NCI-H2081 treated with DMSO at 0.1 percent for 48 hours (cell line): ENCODE measurements at places on chromosomes 7 and 10.

- no peak for DNase-seq
These were observed 12.4 kb downstream of the GNAT3 start for GRCh38 chr7:80499350-80499953.

- no peak for DNase-seq
These were observed 1073.0 kb downstream of the XPNPEP1 start for GRCh38 chr10:108850138-108850854.

DNA sequence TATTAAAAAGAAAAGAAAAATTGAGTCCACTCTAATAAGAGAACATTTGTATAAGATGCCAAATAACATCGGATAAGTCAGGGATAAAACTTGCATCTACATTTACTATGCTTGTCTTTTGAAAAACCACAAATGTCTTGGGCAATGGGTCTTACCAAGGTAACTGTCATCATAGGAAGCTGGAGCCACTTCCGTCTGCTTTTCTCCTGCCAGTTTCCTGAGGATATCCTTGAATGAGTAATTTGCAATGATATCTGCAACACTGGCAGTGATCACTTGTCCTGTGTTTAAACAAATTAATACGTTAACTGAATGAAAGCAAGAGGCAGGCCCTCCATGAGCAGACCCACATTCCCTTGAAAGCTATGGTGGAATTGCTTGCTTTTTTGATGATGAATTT is 47.3 kb downstream of the ITGA8 start:
- no peak for DNase-seq

- no peak for DNase-seq
These were observed 103.8 kb downstream of the PDGFA start for GRCh38 chr7:415646-416525.

DNA sequence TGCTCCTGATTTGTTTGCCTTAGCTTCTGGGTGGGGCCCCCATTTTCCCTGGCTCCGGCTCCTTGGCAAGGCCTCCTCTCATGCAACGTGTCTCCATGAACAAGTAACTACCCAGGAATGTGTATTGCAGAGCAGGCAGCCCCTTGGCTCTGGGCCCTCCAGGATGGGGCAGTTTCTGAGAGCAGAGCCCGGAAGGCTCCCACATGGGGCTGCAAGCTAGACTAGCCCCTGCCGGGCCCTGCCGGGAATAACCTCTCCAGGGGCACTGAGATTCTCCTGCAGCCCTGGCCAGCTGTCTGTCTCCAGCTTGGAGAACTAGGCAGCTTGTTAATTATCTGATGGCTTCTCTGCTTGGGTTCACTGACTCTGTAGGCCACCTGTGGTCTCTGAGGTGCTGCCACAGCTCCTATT is 184.0 kb upstream of the INHBA start:
- no peak for DNase-seq

DNA sequence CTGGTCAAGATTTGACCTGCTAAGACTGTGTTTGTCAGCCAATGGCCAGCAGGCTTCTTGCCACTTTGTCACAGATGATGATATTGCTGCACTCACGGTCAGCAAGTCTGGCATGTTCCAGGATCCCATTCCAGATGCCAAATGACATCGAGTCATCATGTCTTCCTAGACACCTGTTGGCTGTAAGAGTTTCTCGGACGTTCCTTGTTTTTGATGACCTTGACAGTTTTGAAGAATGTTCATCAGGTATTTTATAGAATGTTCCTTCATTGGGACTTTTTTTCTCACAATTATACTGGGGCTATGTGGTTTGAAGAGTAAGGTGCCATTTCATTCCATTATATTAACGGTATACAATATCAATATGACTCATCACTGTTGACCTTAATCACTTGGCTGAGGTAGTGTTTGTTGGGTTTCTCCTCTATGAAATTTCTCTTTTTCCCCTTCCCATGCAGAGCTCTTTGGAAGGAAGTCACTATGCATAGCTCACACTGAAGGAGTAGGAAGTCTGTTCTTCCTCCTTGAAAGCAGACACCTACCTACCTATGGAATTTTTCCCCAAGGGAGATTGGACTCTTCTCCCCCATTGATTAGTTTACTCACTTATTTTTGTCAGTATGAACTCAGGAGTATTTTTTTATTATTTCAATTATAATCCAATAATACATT is 31.6 kb downstream of the HECW1 start:
- no peak for DNase-seq

DNA sequence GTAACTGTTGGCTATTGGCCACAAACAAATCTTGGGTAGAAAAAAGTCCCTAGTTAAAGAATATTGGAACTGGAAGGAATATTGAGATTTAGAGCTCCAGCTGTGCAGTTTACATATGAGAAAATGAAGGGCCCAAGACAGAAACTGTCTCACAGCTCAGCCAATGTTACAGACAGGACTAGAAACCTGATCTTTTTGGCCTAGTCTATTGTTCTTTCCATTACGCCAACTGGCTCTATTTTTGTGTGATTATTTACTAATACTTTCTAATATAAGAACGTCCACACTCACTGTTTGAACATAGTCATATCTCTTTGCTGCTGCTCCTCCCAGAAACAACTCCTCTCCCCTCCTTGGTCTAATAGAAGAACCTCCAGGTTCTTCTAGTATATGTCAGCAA is 1.2 kb downstream of the WEE2 start:
- DNase-seq: no peak

GRCh38 chr10:132549371-132549770 is 11.8 kb downstream of the INPP5A start:
- no peak for DNase-seq

- DNase-seq: no peak
These were observed 46.2 kb downstream of the FAM53B start for GRCh38 chr10:124697837-124698544.

GRCh38 chr7:122155566-122155965 is 11.5 kb upstream of the AASS start:
- no peak for DNase-seq

- no peak for DNase-seq
These were observed 120.4 kb downstream of the ZMIZ1 start for GRCh38 chr10:79189181-79189580.

GRCh38 chr7:32061346-32061745 is 8.9 kb downstream of the PDE1C start:
- DNase-seq: no peak

DNA sequence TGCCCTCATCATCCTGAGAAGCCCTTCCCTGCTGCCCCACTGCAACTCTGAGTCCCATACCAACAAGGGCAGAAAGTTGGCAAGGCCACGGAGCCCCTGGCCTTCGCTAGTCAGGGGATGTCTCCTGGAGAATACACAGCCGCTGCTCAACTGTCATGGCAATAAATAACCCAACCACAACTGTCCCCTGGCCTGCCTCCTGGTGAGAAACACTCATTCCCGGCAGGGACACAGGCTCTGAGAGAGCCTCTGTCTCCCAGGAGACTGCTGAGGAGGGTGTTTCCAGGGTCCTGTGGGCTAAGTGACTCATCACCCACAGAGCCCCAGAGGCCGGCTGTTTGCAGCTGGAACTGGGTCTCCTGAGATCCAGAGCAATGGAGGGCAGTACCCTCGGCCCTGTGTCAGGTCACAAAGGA is 354.1 kb downstream of the TNS3 start:
- no peak for DNase-seq

GRCh38 chr7:17651863-17652385 is 288.4 kb downstream of the SNX13 start:
- no peak for DNase-seq

- no peak for DNase-seq
These were observed 52.8 kb downstream of the DLG5 start for GRCh38 chr10:77873536-77874380.

GRCh38 chr7:151520419-151521261 is 945 bp upstream of the RHEB start:
- DNase-seq: no peak

- DNase-seq: peak; percentile 81
These were observed at the start of gene AGMO for GRCh38 chr7:15561835-15562234. Gene AGMO, minus strand, starts transcription at chr7:15562015.

- no peak for DNase-seq
These were observed 389.0 kb upstream of the SORCS1 start for GRCh38 chr10:107553470-107553869.

DNA sequence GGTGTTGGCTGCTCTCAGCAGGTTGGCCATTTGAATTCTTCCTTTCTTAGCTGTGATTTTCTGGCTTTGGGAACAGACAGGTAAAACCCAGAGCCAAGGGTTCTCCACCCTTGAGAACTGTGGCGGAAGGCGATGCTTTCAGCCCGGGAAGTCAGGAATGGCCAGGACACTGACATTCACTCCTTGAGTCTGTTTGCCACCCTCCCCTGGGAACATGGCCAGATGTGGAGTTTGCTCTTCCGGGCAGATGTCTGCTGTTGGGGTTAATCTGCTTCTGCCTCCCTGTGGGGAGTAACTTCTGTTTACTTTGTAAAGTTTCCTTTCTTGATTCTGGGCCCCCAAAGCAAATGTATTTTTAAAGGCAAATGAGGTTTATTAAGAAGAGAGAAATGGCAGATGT is 17.7 kb downstream of the GATA3 start:
- no peak for DNase-seq

DNA sequence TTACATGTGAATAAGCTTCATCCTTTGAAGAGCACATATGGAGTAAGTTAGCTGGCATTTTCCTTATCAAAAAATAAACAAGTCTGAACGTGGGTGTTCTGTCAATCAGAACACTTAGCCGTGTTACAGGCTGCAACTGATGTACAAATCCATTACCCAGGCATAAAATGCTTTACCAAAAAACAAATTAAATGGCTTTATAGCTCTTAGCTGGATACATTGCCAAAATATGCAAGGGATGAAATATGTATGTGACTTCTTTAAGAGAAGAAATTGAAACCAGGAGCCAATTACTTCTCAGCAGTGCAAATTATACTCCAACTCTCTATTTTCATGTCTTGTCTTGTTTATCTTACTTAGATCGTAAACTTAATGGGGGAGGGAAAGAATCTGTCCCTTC is 214.8 kb downstream of the DGKB start:
- DNase-seq: no peak

DNA sequence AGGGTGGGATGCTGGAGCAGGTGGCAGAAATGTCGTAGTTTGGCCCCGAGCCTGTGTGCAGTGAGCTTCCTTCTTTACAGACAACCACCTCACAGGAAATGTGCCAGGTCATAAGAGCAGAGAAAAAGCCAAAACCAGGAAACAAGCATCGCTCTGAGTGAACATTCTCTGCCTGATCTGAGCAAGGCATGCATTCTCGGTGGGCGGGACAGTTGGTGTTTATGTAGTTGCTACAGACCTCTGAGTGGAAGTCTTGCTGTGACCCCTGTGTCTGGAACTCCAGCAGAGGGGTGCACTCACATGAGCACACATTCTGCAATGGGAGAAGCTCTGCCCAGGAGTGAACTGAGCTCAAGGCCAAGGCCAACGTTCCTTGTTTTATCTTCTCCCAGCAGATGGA is 230.1 kb downstream of the TCERG1L start:
- no peak for DNase-seq

- DNase-seq: no peak
These were observed 120.7 kb downstream of the TRRAP start for GRCh38 chr7:98998821-98999725.

- DNase-seq: no peak
These were observed 229.5 kb downstream of the BICC1 start for GRCh38 chr10:58742141-58742540.

DNA sequence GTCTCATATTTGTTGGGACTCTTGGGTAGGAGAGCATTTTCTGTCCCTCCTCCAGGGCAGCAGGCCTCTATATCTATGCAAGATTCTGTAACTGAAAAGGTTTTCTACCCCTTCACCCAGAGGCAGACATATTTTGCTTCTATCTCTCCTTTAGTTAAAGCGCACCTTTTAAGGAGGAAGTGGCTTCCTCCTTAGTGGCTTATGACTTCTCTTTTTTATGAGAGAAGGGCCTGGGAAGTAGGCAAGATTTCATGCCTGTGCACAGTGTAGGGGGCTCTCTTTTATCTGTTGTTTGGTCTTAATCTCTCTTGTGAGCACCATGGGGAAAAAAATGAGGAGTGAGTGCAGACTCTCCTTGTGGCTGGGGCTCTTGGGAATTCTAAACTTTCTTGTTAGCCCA is 122.1 kb downstream of the LRMDA start:
- no peak for DNase-seq

DNA sequence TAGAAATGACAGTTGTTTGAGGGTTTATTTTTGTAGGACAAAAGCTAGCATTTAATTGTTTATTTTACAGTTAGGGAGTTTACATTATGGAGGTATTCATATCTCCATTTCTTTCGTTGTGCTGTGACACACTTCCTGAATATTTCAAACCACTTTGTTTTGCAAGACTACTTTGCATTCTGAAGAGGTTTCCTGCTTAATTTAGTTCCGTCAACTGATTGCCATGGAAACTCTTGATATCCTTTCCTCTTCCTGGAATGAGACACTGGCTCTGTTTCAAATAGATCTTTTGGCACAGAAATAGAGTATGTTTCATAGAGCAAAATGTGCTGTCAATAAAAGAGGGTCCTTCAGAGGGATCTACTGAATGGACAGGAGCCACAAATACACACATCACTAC is 159.5 kb upstream of the AGR3 start:
- DNase-seq: no peak

DNA sequence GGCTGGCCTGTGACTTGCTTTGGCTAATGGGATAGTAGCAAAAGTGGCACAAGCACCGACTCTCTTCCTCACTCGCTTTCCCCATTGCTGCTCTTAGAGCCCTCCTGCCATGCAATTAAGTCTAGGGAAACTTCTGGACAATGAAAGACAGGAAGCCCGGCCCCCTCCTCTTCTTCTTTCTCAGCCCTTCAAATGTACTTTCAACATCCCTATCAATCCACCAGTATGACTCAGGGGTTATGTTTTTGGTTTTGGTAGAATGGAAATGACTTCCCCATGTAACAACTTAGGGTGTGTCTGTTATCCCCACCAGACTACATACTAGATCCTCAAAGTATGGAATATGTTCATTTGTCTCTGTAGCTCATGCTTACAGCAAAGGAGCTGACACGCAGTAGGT is 139.0 kb upstream of the GDF10 start:
- DNase-seq: no peak

DNA sequence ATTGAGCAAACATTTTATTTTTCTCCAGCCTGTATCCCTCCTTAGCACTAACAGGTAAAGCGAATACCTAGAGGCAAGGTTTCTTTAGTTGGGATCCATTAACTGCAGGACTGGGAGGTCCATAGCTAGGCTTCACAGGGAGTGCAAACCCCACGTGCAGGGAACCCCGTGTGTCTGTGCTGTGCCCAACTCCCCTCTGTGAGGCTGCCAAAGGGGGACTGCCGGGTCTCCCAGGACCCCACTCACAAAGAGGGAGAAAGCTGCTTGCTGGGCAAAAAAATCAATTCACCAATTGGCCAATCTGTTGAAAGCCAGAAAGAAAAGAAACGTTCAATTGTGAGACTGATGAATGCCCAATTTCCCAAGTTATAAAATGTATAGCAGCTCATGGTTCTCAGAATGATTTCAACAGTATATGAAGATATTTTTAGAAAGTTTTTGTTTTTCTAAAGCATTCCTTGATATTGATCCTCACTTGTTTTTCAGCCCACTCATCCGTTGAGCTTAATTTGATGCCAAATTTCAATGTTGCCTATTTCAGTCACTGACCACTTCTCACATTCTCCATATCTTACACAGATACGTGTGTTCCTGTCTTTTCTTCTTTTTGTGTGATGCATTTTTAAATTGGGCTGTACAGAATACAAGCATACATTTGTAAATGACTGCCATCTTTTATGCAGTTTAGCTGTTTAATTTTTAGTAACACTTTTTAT is 202.7 kb upstream of the PRSS58 start:
- no peak for DNase-seq
